Esophagus mucosa (tissue), 1 donor: ENCODE measurements at places on chromosomes 1 and 21.

DNA sequence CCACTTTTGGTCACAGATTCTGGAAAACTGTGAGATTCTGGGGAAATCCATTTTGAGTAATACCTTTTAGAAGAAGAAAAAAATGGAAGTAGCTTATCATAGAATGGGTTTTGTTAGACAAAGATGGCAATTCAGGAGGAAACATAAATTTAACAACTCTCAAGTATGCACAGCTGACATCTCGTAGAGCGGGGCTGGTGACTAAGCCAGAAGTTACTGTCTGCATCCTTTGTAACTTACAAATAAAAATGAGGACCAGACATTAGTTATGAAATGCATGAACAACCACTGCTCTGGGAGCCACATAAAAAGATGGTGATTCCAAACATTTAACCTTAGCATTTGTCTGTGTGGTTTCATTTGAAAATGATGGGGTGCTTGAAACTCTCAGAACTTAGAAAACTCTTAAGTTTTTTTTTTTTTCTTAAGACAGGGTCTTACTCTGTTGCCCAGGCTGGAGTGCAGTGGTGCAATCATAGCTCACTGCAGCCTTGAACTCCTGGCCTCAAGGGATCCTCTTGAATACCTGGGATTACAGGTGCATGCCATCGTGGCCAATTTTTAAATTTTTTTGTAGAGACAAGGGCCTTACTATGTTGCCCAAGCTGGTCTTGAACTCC lies 49.2 kb upstream of the ATP5PO start:
- ATAC-seq = no peak

- no peak for ATAC-seq
Observed at GRCh38 chr1:107486349-107486748, 345.5 kb downstream of the NTNG1 start.

DNA sequence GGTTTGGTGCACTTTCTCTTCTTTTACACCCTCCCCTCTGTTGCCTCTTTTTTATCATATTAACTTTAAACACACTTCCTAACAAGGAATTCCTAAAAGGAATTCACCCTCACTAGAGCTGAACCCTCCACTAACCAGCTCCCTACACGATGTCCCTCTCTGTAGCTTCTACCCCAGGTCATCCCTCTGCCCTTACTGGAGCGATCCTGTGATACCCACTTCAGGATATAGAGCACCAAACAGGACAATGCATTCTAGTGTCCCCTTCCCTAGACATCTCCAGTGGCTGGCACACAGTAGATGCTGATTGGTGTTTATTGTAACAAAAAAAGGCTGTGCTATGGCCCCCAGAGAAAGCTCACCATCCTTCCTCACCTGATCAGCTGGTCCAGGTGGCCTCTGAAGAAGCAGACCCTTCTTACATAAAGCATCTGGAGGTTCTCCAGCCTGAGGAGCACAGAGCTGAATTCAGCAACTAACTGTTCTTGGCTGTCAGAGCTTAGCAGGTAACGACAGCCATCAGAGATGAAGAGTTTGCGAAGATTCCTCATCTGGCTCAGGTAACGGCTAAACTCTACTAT lies 1.4 kb downstream of the PRAMEF18 start:
- peak; percentile 22 for ATAC-seq

- ATAC-seq = no peak
Observed at GRCh38 chr1:5507340-5507739, 484.9 kb downstream of the NPHP4 start.

DNA sequence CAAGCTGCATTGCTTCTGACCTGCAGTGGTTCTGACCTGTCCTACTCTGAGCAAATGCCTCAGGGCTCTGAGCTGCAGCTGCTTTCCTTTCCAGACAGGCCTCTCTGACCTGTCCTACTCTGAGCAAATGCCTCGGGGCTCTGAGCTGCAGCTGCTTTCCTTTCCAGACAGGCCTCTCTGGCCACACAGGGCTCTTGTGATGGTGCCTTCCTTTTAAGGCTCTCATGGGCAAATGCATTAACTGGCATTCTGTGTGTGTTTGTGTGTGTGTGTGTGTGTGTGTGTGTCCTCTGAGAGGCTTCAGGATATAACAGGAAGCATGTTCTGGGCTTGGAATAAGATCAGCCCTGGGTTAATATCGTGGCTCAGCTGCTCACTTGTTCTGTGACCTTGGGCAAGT lies 131.3 kb downstream of the NTPCR start:
- peak; percentile 34 for ATAC-seq

- no peak for ATAC-seq
Observed at GRCh38 chr1:8818325-8818775, 910 bp upstream of the RERE start.

GRCh38 chr1:237832858-237833257 lies 57.9 kb downstream of the ZP4 start:
- no peak for ATAC-seq
